ENCODE measurements at places on chromosomes 4 and X. TPM values are rescaled to one million over a fixed set of nuclear protein-coding genes. Genes with fewer than 3 reads are reported as not detected.

The CDX4 gene
- polyA plus RNA-seq, result not detected

The GATA1 gene
- not detected for polyA plus RNA-seq

The MTM1 gene
- 6.5 TPM for polyA plus RNA-seq

The NDNF gene
- polyA plus RNA-seq, result not detected

The STPG2 gene
- polyA plus RNA-seq, result not detected

The GLUD2 gene
- 2.8 TPM for polyA plus RNA-seq

The MAP7D2 gene
- 10.1 TPM for polyA plus RNA-seq

The WDR45 gene
- 41.5 TPM for polyA plus RNA-seq

The CFAP99 gene
- 0.09 TPM for polyA plus RNA-seq

The TRMT2B gene
- 15.0 TPM for polyA plus RNA-seq

The RTL3 gene
- not detected for polyA plus RNA-seq

Data from A549 (cell line).